H7 (cell line): ENCODE measurements at places on chromosomes 2 and 18. TPM values are rescaled to one million over a fixed set of nuclear protein-coding genes. Genes with fewer than 3 reads are reported as not detected.

DNA sequence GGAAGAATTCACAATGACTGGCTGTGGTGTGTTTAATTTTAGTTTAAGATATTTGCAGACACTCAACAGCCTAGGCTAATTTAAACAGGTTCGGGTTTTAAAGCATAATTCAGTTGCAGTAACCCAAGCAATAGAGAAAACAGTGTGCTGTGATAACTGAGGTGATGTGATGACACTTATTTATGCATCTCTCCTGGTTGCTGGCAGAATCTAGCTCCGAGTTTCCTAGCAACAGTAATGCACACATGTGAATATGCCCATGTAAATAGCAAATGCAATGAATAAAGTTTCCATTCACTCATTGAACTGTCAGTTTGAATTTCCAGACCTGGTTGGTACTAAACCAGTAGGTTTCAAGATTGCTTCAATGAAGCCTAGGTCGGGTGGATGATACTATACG is 426.5 kb downstream of the TMX3 start:
- no peak for DNase-seq

DNA sequence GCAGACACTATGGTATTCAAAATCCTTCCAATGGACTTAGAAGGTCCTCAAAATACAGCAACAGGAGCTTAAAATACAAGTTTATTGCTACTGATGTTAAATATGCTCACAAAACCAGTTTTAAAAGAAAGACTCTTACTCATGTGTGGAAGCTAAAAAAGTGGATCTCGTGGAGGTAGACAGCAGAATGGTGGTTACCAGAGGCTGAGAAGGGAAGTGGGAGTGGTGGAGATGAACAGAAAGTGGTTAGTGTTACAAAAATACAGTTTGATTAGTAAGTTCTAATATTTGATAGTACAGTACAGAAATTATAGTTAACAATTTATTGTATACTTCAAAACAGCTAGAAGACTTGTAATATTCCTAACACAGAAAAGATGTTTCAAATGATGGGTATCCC is 12.1 kb downstream of the ADAM17 start:
- no peak for DNase-seq

DNA sequence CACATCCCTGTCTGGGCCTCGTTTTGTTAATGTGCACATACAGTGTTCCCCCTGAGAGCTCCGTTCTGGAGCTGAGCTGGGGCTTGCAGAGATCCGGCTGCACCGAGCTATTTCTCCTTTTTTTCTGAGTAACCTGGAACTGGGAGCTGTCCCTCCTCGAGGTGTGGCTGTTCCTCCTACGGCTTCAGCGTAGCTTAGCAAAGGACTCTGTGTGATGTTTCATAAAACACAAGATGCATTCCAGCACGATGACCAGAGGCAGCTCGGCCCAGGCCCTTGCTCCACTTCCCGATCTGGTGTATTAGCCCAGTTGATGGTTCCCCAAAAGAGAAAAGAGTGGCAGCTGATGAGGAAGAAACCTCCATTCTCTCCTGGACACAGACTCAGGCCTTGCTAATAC is 103.0 kb downstream of the FAM210A start:
- no peak for DNase-seq

- DNase-seq, result no peak
Observed at GRCh38 chr18:38459131-38459994, 893.8 kb upstream of the CELF4 start.

GRCh38 chr2:120436885-120437603 is 91.1 kb downstream of the INHBB start:
- DNase-seq, result peak; percentile 92

- peak; percentile 46 for DNase-seq
Observed at GRCh38 chr2:43139996-43140621, 86.3 kb downstream of the ZFP36L2 start.

DNA sequence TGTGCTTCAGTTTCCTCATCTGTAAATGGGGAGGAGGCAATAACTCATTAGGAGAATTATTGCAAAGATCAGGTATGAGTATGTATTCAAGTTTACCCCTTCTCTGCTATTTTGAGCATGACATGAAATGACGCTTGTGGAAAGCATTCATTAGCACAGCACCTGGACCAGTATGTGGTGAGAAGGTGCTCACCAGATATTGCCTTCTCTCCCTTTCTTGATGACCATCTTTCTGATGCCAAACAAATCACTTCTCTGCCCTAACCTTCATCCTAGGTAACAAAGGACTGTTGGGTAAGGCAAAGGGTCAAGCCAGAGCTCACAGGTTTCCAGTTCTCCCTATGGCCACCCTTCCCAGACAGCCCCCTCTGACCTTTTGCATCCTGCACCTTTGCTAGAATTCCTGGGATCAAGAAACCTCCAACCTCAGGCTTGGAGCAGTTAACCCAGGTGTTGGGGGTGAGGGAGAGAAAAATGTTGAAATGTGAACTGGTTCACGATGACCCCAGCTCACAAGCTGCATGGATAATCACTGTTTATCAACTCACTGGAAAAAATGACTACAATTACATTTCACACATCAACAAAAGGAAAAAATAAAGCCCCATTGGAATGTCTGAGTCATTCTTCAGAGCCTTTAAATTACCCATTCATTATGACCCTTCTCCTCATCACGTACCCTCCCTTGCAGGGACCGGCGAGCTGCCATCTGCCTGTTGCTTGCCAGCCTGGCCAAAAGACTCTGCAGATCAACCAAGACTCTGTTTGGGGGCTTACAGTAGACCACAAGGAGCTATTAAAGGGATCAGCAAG is 41.6 kb downstream of the LBH start:
- no peak for DNase-seq

- no peak for DNase-seq
Observed at GRCh38 chr2:159637988-159638501, 21.7 kb upstream of the BAZ2B start.

DNA sequence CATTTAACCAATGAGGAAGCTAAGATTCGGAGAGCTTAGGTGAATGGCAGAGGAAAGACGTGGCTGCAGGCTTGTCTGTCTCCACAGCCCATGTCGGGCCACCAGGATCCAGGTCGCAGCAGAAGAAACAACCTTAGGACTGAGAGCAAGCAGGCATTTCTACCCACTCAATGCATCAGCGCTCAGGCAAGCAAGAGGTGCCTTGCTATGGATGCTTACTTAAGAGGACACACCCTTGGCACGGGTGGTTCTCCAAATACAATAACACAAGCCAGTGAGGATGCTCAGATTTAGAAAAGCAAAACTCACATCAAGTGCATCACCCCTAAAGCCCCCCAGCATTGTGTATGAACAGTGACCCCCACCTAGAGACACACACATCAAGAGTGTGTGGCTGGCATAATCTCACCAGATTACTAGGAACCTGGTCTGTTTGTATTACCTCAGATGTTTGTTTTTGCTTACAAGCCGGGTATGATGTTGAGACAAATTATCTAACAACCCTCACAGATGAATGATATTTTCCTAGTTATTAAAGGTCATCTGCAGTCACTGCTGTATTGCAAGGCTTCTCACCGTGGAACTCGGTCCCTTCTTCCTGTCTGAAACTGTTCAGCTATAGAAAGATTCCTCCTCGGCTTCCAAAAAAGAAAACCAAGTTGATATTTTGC is 34.2 kb upstream of the NPAS2 start:
- DNase-seq, result no peak

GRCh38 chr18:70428439-70428838 is 139.6 kb downstream of the SOCS6 start:
- no peak for DNase-seq

GRCh38 chr2:30422444-30423040 is 24.5 kb upstream of the LCLAT1 start:
- DNase-seq, result no peak

DNA sequence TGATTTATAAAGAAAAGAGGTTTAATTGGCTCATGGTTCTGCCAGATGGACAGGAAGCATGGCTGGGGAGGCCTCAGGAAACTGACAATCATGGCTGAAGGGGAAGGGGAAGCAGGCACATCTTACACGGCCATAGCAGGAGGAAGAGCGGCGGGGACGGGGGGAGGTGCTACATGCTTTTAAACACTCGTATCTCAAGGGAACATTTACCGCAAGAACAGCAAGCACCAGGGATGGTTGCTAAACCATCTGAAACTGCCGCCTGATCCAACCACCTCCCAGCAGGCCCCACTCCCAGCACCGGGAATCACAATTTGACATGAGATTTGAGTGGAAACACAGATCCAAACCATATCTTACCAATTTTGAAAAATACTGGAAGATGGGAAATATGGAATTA is 362.8 kb downstream of the FBXO15 start:
- DNase-seq, result no peak

- DNase-seq, result no peak
Observed at GRCh38 chr2:71615767-71616730, 162.7 kb downstream of the DYSF start.

DNA sequence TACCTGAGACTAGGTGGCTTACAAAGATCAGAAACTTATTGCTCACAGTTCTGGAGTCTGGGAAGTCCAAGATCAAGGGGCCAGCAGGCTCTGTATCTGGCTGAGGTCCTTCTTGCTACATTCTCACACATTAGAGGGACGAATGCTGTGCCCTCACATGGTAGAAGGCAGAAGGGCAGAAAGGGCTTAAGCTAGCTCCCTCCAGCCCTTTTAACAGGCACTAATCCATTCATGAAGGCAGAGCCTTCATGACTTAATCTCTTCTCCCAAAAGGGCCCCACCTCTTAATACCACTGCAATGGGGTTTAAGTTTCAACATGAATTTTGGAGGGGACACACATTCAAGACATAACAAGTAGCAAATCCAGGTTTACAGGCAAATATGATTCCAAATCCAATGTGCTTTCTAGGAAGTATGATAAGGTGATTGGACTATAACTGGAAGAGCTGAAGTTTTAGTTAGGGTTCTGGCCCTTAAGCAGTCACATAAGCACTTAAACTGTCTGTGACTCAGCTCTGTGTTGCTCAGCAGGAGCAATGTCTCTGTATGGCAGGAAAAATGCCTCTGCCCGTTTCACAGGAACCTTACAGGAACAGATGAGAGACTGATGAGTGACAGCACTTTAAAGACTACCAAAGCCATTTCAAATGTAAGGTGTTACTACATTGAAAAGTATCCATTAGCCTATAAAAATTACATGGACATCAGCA is 119.6 kb upstream of the PTPRM start:
- no peak for DNase-seq

DNA sequence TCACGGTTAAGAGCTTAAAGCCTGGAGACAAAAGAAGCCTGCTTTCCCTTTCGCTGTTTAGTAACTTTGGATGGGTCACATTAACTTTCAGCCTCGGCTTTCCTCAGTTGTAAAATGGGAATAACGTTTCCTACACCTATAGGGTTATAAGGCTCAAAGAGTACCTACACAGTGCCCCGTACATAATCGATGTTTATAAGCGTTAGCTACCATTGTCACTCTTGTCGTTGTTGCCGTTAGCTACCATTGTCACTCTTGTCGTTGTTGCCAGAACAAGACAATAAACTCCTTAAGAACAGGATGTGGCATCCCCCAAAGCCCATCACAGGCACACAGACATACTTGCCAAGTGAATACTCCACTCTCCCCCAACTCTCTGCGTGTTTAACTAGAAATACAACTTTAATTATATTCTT is 901 bp upstream of the MFSD6 start:
- no peak for DNase-seq

GRCh38 chr2:176093145-176093897 is 800 bp downstream of the HOXD13 start:
- DNase-seq, result peak; percentile 81

DNA sequence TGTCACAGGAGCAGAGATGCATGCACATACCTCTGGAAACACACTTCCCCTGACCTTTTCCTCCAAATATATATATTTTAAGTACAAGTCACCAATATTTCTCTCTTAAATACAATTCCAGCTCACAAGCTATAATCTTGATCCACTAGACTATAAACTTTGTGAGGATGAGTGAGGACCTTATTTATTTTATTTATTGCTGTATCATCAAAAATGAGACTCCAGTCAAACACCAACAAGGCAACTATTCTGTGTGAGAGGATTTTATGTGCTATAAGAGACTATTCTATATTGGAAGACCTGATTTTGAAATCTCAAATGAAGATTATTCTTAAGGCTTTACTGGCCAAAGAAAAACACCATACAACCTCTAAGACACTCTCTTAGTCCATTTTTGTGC is 1352.2 kb downstream of the SUCLG1 start:
- DNase-seq, result no peak

- no peak for DNase-seq
Observed at GRCh38 chr18:44778788-44779187, 98.1 kb downstream of the SETBP1 start.

- DNase-seq, result no peak
Observed at GRCh38 chr2:104641786-104642185, 212.1 kb upstream of the POU3F3 start.

DNA sequence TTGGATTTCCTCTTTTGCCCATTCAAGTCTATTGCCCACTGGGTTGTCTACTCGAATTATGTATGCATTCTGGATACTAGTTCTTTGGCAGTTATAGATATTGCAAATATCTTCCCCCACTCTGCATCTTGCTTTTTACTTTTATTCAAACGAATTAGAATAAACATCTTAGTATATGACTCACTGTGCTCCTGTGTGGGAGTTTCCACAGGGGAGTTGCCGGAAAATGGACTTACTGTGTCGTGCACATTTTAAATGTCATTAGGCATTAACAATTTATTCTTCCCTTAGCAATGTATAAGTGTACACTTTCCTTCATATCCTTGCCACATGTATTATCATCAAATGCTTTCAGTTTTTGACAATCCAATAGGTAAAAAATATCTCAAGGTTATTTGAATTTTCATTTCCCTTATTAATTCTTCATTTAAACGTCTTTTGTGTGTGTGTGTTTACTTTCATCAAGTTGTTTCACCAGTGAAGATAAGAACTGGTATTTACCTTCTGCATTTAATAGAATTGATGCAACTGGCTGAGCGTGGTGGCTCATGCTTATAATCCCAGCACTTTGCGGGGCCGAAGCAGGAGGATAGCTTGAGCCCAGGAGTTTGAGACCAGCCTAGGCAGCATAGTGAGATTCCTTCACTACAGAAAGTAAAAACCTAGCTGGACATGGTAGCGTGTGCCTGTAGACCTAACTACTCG is 4.6 kb upstream of the UGT1A5 start:
- no peak for DNase-seq

GRCh38 chr2:735670-736218 is 58.5 kb upstream of the TMEM18 start:
- peak; percentile 69 for DNase-seq

DNA sequence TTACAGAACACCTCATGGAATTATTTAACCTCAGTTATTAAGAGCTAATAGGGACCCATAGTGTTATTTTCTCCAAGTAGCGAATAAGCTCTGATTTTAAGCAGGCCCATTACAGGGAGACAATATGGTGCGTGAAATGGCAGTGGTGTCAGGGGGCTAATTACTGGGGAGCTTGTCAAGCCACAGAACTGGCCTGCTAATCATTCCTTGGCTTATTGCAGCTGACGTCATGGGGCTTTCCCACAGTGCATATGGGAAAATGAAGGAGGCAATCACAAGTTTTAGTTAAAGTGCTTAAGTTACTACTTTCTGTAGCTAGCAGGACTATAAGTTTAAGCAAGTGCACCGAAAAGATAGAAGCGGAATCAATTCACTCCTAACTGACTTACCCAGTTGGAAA is 262.5 kb downstream of the TGIF1 start:
- no peak for DNase-seq

CNTNAP5 gene
- 0.04 and 0.28 TPM in 2 replicates for total RNA-seq

RNF103 gene
- 4.6 and 5.7 TPM in 2 replicates for total RNA-seq

GREB1 gene
- 16.9 and 17.3 TPM in 2 replicates for total RNA-seq

WDR54 gene
- 38.0 and 55.5 TPM in 2 replicates for total RNA-seq

OR6B2 gene
- total RNA-seq, result not detected in 2 replicates

ANKRD30B gene
- total RNA-seq, result not detected in 2 replicates

SUMO1 gene
- 216 and 326 TPM in 2 replicates for total RNA-seq

FHOD3 gene
- total RNA-seq, result 1.8 and 2.1 TPM in 2 replicates

SLC66A3 gene
- total RNA-seq, result 16.1 and 21.1 TPM in 2 replicates

SLC9A2 gene
- 0.03 TPM in 1 of 2 replicates, not detected in the other for total RNA-seq

GAREM1 gene
- 4.9 and 6.5 TPM in 2 replicates for total RNA-seq

RFTN2 gene
- 3.2 and 3.4 TPM in 2 replicates for total RNA-seq

WDR43 gene
- total RNA-seq, result 101 and 106 TPM in 2 replicates
